ENCODE measurements at places on chromosomes 1 and 21. TPM values are rescaled to one million over a fixed set of nuclear protein-coding genes. Genes with fewer than 3 reads are reported as not detected.

- DNase-seq: no peak
These were observed 93.9 kb upstream of the PALMD start for GRCh38 chr1:99551812-99552614.

- no peak for DNase-seq
These were observed 55.4 kb upstream of the CAMK1G start for GRCh38 chr1:209527993-209528717.

GRCh38 chr1:185050823-185051451 is 5.6 kb downstream of the RNF2 start:
- no peak for DNase-seq

- no peak for DNase-seq
These were observed 87.2 kb downstream of the MRPL37 start for GRCh38 chr1:54287176-54287650.

Gene F13B
- not detected for total RNA-seq
